Sciatic nerve (tissue), 2 donors: ENCODE measurements at places on chromosomes 2 and 18. TPM values are rescaled to one million over a fixed set of nuclear protein-coding genes. Genes with fewer than 3 reads are reported as not detected.

Gene ASB18
- total RNA-seq, result not detected

DNA sequence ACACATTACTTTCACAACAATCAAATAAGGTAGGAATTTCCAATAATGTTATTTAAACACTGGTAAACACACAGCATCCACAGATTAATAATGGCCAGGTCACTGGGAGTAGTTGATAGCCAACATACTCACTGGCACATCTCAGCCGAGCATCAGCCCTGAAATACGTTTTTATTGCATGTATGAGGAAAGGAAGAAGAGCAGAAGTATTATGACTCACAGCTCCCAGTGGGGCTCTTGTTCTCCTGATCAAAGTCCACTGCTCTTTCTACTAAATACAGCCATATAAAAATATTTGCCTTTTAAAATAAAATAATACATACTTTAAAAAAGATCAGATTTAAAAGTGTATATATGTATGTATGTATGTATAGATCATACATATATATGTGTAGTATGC is 999.6 kb downstream of the SUCLG1 start:
- DNase-seq, result no peak

GRCh38 chr2:207516206-207516605 is 13.6 kb upstream of the CREB1 start:
- DNase-seq, result no peak

GRCh38 chr2:237877576-237878307 is 18.3 kb downstream of the RAMP1 start:
- peak; percentile 48 for DNase-seq

DNA sequence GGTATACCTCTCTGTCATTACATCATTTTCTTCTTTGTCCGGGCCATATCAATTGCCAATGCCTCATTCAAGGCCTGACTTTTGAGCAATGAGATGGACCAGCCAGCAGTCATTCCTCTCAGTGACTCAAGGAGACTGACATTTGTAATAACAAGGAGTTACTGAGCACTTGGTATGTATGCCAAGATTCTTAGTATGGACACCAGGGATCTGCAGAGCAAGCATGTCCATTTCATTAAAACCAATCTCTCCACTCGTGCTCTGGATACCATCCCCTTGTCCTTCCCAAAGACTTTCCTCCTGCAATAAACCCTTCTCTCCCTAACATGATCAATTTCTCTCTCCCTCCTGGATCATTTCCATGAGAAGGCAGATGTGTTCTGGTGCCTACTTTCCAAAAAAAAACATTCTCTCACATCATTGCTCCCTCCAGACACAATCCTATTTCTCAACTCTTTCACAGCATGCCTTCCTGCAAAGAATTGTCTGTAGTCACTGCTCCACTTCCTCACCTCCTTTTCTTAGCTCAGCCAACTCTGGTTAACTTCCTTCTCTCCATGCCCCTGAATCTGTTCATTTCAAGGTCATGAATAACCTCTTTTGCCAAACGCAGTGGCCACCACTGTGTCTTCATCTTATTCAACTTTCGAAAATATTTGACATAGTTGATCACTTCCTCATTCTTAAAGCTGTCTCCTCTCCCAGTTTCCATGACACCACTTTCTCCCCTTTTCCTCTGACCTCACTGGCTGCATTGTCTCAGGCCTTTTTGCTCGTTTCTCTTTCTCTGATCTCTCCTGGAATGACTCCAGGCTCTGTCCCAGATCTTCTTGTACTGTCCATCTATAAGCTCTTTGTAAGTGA is 102.8 kb upstream of the CYP1B1 start:
- DNase-seq, result no peak

Gene RNU2-63P
- total RNA-seq, result 10.3 TPM

DNA sequence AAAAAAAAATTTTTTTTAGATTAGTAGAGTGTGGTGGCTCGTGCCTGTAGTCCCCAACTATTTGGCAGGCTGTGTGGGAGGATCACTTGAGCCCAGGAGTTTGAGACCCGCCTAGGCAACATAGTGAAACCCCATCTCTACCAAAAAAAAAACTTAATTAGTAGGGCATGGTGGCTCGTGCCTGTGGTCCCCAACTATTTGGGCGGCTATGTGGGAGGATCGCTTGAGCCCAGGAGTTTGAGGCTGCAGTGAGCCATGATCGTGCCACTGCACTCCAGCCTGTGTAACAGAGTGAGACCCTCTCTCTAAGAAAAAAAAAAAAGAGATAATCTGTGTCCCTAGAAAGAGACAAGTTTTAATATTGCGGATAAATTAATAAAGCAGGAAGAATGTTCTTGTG is 8.8 kb downstream of the GPR55 start:
- DNase-seq, result no peak

Gene MAP2
- total RNA-seq, result 41.9 TPM
